ENCODE measurements at places on chromosomes 7 and 10.

- no peak for DNase-seq
Measured at GRCh38 chr7:95682913-95683312, 86.6 kb upstream of the PDK4 start.

GRCh38 chr10:124035306-124035927 is 58.0 kb downstream of the CHST15 start:
- DNase-seq, result no peak

- DNase-seq, result peak; percentile 19
Measured at GRCh38 chr7:148697256-148698006, 1.3 kb upstream of the CUL1 start.

DNA sequence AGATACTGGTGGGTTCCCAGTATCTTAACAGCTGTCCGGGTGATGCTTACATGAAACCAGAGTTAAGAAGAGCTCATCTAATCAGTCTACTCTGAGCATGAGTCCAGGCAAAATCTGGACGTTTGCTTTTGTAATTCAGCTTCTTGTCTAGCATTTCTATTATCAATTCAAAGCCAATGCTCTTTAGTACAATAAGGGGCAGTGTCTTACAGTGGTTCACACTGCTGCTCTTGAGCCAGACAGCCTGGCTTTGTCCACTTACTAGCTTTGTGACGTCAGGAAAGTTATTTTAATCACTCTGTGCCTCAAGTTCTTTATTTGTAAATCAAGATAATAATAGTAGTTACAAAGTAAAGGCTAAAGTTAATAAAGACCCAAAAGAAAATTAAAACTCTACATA is 227.3 kb upstream of the TCF7L2 start:
- no peak for DNase-seq

GRCh38 chr7:126426652-126427051 is 826.1 kb downstream of the GRM8 start:
- DNase-seq, result no peak

GRCh38 chr7:31043051-31043471 is 9.0 kb upstream of the ADCYAP1R1 start:
- no peak for DNase-seq

GRCh38 chr7:128215281-128215680 is 25.8 kb upstream of the LEP start:
- no peak for DNase-seq

DNA sequence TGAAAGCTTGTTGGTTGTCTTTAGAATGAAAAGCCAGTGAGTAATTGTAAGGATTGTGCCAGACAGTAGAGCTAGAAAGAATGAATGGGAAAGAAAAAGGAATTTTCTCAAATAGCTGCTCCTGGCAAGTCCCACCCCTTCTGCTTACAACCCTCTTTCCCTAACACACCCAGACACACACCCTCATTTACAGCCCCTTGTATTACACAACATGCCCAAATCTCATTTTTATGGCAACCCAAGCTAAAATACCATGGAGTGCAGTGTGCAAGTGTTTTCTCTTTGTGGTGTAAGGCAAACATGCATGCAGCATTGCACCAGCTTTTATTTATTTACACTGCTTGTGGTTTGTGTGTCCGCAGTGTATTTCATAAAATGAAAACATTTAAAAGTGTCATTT is 1.5 kb downstream of the PRKAR2B start:
- peak; percentile 17 for DNase-seq

GRCh38 chr10:30639946-30640786 is 10.6 kb upstream of the LYZL2 start:
- DNase-seq, result peak; percentile 31

DNA sequence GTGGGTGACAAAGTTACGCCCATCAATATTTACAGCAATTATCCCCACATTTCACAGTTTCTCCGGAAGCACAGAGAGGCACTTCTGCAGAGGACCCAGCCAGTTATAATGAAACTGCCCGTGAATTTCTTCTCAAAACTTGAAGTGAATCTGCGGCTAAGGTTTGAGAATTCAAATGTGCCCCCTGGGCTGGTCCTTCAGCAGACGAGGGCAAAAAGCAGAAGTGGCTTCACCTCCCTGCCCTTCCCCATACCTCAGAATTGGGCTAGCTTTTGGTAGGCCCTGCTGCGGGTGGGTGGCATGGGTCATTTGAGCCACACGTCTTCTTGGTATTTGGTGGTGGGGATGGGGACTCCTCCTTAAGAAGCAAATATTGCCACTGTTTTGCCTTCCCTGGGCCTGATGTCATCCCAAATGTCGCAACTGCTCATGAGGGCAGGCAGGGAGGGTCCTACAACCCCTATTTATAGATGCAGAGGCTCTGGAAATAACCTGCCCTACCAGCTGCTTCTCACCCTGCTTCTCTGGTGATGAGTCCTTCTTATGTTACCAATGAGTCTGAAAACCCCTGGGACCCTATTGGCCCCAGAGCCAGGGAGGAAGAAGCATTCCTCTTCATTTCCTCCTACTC is 16.6 kb upstream of the WDFY4 start:
- no peak for DNase-seq

DNA sequence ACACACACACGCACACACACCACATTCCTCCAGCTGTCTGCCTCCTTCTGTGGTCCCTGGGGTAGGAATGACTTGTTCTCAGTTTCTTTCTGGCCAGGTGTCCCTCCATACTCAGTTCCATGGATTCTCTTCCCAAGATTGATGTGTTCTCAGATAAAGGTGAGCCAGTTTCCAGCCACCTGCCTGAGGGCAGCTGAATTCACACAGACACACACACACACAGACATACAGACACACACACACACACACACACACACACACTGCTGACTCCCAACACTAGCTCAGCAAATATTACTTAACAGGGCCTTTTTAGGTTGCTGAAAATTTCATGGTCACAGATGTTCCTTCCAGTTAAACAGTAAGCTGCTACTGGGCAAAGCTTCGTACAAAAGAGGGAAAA is 45.4 kb upstream of the GDF10 start:
- no peak for DNase-seq

DNA sequence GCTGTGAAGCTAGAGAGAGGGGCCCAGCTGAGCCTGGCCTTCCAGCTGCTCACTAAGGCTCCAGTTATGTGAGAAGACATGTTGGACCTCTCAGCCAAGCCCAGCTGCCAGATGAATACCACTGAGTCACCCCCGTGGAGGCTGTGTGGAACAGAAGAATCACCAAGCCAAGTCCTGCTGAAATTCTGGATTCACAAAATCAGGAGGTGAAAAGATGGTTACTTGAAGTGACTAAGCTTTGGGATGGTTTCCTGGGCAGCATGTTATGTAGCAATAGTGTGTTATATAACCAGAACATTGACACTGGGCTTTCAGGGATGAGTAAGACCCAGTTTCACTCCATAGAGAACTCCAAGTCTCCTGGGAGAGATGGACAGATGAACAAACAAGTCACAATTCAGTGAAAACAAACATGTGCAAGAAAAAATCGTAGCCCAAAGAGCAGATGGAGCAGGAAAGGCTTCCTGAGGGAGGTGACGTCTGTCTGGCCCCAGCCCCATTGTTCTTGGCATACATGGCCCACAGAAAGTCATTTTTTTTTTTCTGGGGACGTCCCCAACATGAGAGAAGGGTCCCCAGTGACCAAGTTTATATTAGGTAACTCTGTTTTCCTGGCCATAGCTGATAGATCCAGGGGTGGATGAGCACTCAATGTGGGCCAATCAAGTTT is 64.1 kb upstream of the PDZD8 start:
- no peak for DNase-seq

DNA sequence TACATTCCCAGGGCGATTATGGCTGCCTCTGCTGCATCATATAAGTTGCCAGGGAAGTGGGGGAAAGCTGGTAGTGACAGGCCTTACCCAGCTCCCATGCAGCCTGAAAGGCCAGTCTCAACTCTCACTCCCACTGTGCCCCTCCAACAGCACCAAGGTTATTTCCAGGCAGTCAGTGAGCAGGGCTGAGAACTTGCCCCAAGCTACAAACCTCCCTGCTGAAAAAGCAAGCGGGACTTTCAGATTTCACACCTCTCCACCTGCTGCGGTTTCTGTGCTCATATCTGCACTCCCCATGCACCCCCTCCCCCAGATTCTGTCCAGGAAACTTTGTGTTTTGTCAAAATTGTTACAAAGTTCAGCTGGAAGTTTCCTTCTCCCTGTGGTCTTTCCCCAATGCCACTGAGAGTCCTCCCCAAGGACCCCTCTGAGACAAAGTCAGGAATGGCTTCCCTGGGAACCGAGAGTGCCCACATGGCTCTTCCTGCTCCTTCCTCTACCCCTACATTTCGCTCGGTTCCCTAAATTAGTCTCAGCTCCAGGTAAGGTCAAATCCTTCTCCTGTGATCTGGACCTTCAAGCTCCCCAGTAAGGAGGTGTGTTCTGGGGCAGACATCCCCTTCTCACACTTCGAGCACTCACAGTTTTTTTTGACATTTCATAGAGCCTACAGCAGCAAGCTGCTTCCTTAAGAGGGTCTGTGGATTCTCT is 25.3 kb upstream of the WNT2 start:
- no peak for DNase-seq

- DNase-seq, result peak; percentile 39
Measured at GRCh38 chr7:117008886-117009531, 55.7 kb downstream of the ST7 start.
